ENCODE measurements at places on chromosomes 1 and 21.

DNA sequence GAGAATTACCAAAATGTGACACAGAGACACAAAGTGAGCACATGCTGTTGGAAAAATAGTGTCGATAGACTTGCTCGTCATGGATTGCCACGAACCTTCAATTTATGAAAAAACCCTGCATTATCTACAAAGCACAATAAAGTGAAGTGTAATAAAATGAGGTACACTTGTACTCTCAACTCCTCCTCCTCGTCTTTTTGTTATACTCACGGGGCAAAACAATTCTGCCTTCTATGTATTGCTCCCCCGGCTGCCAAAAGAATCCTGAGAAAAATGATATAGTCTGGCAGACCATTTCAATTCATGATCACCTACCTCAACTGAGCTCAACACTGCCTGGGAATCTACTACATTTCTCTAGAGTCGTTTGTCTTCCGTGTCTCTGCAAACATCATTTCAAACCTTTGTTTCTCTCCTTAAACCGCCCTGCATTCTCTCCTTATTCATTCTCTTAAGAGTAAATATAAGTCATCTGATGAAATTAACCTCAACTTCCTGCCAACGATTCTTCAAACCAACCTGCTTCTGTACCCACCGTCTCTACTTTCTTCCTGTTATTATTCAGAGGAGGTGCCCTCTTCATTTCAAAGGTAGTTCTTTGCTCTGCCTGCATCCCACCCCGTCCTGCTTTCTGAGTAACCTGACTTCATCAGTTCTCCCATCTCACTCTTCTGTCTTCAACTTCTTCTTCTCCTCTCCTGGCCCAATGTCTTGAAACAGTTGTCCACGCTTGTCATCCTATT is 12.9 kb upstream of the IL19 start:
- no peak for DNase-seq

GRCh38 chr1:213983493-213984386 is 4.0 kb upstream of the PROX1 start:
- no peak for DNase-seq

DNA sequence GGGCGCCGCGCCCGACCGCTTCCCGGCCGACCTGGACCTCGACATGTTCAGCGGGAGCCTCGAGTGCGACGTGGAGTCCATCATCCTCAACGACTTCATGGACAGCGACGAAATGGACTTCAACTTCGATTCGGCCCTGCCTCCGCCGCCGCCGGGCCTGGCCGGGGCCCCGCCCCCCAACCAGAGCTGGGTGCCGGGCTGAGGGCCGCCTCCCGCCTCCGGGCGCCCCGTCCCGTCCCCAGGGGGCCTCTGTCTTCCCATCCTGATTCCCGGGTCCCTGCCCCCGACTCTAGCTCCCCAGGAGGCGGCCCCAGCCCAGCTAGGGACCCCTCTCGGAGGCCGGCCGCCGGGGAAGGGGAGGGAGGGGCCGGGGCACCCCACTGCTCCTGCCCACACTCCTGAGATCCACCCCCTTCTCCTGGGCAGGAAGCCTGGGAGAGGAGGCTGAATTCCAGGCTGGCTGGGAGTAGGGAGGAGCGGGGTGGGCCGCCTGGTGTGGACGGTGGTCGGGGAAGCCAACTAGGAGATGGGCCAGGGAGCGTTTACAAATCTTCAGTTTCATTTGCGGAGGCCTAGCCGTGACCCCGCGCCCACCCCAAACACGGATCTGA is 21.4 kb downstream of the FOXO6 start:
- no peak for DNase-seq

DNA sequence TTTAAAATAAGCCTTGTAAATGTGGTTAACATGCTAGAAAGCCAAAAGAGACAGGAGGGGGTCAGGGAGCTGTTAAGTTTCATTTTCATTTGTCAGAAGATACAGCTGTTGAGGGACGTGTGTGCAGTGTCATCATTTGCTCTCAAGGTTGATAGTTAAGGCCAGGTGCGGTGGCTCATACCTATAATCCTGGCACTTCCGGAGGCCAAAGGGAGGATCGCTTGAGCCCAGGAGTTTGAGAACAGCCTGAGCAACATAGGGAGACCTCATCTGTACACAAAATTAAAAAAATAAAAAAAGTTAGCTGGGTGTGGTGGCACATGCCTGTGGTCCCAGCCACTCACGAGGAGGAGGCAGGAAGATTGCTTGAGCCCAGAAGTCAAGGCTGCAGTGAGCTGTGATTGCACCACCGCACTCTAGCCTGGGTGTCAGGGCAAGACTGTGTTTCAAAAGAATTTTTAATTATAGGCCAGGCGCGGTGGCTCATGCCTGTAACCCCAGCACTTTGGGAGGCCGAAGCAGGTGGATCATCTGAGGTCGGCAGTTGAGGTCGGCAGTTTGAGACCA is 22.7 kb downstream of the ZBTB8OS start:
- DNase-seq: no peak

- DNase-seq: no peak
Measured at GRCh38 chr21:15480160-15480559, 249.6 kb upstream of the USP25 start.

- no peak for DNase-seq
Measured at GRCh38 chr1:117897551-117897950, 31.9 kb downstream of the GDAP2 start.

- no peak for DNase-seq
Measured at GRCh38 chr1:32014199-32014947, 705 bp downstream of the KHDRBS1 start.

DNA sequence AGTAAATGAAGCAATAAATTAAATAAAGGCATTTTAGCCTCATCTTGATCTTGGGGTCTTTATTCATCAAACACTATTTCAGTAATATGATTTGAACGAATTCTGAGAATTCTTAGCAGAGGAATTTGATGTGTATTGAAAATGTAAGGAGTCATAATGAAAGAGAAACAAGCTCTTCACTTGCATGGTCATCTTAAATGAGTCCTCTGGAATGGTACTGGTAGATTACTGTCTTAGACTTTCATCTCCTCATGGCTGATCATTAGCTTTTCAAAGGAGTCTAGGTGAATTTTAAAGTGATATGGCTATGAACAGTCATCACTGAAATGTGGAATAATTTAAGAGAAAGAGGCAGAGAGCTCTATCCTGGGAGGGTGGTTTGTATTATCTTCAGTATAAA is 30.0 kb downstream of the PRRC2C start:
- DNase-seq: no peak

GRCh38 chr1:17423781-17424245 is 15.7 kb downstream of the RCC2 start:
- DNase-seq: no peak

- no peak for DNase-seq
Measured at GRCh38 chr1:221940631-221941030, 198.7 kb upstream of the DUSP10 start.

GRCh38 chr21:17441370-17441769 is 71.5 kb upstream of the CXADR start:
- DNase-seq: no peak

GRCh38 chr1:26949266-26949925 is 10.9 kb downstream of the KDF1 start:
- no peak for DNase-seq

GRCh38 chr1:156766298-156767100 is 836 bp upstream of the PRCC start:
- DNase-seq: no peak

DNA sequence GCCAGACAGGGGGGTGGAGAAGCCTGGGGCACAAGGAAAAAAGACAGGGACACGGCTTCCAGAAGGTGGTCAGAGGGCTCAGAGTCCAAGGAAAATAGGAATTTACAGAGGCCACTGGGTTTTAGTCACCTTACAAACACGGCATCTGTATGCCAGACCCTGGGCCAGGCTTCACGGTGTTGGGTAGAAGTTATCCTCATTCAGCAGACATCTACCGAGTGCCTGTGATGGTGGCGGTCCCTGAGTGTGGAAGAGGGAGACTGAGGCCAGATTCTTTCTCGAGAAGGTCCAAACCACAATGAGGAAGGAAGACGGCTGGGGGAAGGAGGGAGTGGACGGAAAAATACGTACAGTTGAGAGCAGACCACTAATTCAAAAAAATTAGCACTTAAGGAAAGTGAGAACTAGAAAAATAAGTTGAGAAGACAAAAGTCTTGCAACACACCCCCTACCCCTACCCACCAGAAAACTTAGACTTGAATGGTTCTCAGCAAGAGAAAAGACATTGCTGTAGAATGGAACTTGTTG is 864 bp upstream of the BTG2 start:
- DNase-seq: no peak

- no peak for DNase-seq
Measured at GRCh38 chr21:25955646-25956045, 214.9 kb downstream of the APP start.

GRCh38 chr21:36477559-36477958 is 2.4 kb downstream of the CLDN14 start:
- DNase-seq: no peak

GRCh38 chr21:19547951-19548840 is 1144.6 kb upstream of the TMPRSS15 start:
- no peak for DNase-seq

- no peak for DNase-seq
Measured at GRCh38 chr1:119768778-119769177, at the start of gene HMGCS2. Gene HMGCS2, minus strand, starts transcription at chr1:119768905. Its CDS starts 61 bp downstream, at chr1:119768844.

GRCh38 chr1:226887006-226887405 is 16.6 kb downstream of the PSEN2 start:
- DNase-seq: no peak

GRCh38 chr1:67165468-67166041 is 699 bp upstream of the IL23R start:
- DNase-seq: no peak

DNA sequence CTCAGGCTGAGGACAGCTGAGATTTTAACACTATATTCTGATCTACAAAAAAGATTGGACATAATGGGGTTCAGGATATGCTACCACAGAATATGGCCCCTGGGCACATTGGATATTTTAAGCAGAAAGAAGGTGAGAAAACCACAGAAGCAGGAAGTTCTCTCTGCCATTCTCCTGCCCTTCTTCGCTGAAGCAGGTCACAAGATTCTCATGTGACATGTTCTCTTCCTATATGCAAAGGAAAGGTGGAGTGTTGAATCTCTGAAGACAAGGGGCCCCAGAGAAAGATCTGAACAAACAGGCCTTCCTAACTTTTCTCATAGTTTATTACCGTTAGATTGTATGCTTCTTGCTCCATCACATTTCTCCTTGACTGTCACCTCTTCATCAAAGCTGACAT is 285.7 kb downstream of the S1PR1 start:
- DNase-seq: no peak

GRCh38 chr1:17831597-17831996 is 76.5 kb downstream of the ACTL8 start:
- no peak for DNase-seq

DNA sequence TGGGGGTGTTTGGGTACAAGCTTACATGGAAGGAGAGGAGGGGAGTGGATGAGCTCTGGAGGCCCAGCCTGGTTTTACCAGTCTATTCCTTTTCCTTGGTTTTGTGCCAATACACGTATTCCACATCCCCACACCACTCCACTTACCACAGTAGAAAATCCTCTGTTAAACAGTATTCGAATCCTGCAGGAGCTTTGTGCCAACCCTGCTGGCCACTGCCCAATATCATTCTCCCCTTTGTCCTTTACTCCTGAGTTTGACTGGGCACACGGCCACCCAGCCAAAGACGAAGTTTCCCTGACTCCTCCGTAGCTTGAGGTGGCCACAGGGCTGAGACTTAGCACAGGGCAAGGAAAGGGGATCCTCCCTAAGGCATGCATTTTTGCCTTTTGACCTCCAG is 61.6 kb downstream of the TMCO4 start:
- no peak for DNase-seq

DNA sequence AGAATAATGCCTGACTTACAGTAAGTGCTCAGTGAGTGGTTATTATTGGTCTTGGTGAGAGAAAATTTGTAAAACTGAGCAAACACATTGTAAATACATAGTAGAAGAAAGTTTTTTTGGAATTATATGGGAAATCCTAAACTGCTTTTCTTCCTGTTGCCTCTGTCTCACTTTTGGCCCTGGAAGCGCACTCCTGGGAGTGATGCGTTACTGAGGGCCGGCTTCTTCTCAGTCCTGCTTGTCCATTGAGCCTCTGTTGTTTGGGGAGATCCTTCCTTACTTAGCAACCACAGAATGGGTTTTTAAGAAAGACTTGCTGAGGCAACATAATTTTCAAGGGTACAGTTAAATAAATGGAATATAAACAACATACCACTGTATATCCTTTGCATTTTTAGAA is 166.0 kb downstream of the EDEM3 start:
- no peak for DNase-seq

GRCh38 chr1:172719694-172720138 is 60.8 kb downstream of the FASLG start:
- DNase-seq: no peak

DNA sequence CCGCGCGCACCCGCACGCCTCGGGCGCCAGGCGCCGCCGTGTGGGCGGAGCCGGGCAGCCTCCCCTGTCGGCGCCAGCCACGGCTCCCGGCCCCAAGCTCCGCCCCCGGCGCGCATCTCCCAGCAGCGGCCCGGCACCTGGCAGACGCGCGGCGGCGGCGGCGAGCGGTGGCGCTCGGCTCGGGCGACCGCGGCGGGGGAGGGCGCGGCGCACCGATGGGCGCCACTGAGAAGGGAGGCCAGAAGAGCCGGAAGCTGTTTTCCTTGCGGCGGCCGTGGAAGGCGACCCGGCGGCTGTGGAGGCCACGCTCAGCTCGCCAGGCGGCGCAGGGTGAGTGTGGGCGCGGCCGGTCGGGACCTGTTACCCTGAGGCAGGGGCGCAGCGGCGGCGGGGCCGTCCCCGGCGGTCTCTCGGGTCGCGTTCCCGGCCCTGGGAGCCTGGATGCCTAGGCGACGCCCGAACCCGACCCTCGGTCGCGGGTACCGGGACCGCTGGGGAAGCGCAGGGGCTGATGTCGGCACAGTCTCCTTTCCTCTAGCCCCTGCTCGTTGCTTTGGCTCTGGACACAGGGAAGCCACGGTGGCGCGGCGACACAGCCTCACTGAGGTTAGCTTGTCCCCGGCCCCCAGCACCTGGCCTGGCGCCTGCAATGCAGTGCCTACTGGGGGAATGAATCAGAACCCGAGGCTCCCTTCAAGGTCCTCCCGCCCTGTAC is 54.9 kb upstream of the DNAJC6 start:
- no peak for DNase-seq
